ENCODE measurements at places on chromosomes 1 and 21. TPM values are rescaled to one million over a fixed set of nuclear protein-coding genes. Genes with fewer than 3 reads are reported as not detected.

Gene HSD3B2
- not detected for total RNA-seq

Gene CXADR
- total RNA-seq = 14.5 TPM

Gene RAB29
- 18.7 TPM for total RNA-seq

Gene RERE
- 128 TPM for total RNA-seq

Gene KCTD3
- 16.4 TPM for total RNA-seq

Gene MAP3K21
- total RNA-seq = 0.63 TPM

Gene KLHDC9
- 5.7 TPM for total RNA-seq

Gene LCE2B
- not detected for total RNA-seq

Gene HRNR
- not detected for total RNA-seq

DNA sequence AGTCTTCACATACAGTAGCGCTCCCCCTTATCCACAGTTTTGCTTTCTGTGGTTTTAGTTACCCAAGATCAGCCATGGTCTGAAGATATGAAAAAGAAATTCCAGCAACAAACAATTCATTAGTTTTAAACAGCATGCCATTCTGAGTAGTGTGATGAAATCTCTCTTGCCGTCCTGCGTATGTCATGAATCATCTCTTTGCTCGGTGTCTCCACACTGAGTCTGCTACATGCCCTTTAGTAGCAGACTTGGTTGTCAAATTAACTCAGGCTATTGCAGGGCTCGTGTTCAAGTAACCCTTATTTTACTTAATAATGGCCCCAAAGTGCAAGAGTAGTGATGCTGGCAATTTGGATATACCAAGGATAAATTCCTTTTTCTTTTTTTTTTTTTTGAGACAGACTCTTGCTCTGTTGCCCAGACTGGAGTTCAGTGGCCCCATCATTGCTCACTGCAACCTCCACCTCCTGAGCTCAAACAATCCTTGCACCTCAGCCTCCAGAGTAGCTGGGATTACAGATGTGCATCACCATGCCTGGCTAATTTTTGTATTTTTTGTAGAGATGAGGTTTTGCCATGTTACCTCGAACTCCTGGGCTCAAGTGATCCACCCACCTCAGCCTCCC is 22.6 kb downstream of the PHACTR4 start:
- DNase-seq = no peak

GRCh38 chr1:151443846-151444782 is 15.2 kb downstream of the POGZ start:
- peak; percentile 39 for DNase-seq

- no peak for DNase-seq
These were observed 161.0 kb downstream of the PLXNA2 start for GRCh38 chr1:208083016-208083714.

GRCh38 chr1:30763651-30764248 is 6.2 kb upstream of the LAPTM5 start:
- DNase-seq = no peak

GRCh38 chr1:62849031-62849430 is 65.1 kb downstream of the ATG4C start:
- no peak for DNase-seq

GRCh38 chr1:180838535-180838934 is 74.2 kb upstream of the KIAA1614 start:
- no peak for DNase-seq

- DNase-seq = peak; percentile 81
These were observed 358.7 kb downstream of the LTN1 start for GRCh38 chr21:28633839-28634555.

DNA sequence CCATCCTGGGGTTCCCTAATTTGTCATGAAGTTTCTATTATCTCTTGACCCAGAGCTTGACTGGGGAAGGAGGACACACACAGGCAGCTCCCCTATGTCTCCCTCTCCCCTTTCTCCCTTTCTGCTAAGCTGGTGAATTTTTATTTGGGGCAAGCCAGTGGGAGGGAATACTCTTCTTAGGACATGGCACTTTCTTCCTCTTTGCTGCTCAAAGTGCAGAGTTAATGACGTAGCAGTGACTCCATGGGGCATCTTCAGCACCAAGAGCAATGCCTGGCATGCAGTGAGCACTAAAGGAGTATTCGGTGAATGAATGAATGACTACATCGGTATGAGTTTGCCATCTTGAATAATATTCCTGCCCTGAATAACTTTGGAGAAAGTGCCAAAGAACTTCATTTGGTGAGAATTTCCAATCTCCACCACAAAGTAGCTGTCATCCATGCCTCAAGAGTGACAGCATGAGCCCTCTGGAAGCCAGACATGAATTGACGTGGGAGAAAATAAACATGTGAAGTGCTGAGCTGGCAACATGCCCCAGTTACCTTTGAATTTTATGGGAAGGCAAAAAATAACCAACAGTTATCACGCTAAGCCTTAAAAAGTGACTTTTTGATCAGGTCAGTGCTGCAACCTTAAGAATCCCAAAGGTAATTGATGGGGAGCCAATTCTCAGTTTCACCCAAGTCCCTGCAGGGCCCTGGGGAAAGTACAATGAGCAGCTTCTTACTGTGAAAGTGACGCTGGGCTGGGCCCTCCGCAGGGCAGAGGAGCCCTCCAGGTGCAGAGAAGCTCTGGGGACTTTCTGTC is 22.1 kb upstream of the ATF3 start:
- DNase-seq = no peak

DNA sequence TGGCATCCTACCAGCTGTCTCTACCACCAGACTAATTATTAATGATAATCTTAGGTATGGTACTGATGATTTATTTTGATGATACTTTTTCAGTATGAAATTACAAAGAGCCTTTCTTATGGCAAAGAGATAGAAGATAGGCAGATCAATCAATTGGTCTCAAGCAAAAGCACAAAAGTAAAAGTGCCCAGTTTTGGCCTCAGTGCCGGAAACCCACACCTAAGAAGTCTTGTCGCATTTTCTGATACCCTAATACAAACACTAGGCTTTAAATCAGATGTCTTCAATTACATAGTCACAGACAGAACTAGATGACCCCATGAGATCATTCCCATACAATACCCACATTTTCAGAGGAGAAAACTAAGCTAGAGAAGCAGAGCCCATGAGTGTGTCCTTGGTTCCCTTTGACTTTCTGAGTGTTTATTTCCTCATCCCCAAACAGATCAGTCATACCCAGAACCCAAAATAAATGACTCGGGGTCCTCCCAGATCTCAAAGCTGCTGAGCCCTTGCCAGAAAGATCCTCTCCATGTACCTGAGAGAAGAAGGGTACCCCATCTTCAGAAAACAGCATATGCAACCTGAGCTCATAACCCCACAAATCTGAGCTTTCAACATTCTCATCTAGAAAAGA is 7.7 kb downstream of the ITPKB start:
- DNase-seq = no peak

- DNase-seq = no peak
These were observed 17.8 kb downstream of the YBX1 start for GRCh38 chr1:42700006-42700405.

- DNase-seq = peak; percentile 38
These were observed 11.6 kb downstream of the GJA5 start for GRCh38 chr1:147748676-147749350.

- DNase-seq = no peak
These were observed 215.3 kb downstream of the BRINP2 start for GRCh38 chr1:177385760-177386698.

DNA sequence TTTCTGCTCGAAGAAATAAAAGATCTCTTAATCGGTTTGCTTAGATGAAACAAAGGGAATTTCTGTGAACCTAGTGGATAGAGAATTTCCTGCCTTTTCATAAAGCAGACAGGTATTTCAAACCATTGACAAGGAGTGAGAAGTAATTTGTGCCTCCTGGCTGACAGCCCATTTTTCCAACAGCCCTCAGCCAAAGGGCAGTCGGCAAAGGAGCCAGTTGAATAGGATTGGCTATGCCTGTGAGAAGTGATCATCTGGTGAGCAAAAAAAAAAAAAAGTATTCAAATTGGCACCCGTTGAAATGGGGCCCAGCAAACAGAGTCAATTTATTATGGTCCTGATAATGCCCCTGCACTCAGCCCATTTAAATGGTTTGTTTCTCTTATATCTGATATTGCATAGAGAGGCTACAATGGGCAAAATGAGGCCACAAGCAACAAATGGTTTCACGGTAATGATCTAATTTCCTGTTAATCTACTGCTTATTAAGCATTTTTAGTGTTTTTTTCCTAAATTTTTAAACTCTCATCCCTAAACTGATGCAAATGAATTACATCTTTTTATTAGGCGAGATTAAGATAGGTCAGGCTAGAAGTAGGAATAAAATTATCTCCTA is 477.5 kb downstream of the NUF2 start:
- DNase-seq = no peak

GRCh38 chr1:207021876-207022596 is 10.5 kb downstream of the C1orf116 start:
- no peak for DNase-seq

- DNase-seq = no peak
These were observed 1.2 kb downstream of the MCOLN2 start for GRCh38 chr1:84995484-84996334.

GRCh38 chr1:64192290-64192689 is 11.1 kb upstream of the UBE2U start:
- no peak for DNase-seq

DNA sequence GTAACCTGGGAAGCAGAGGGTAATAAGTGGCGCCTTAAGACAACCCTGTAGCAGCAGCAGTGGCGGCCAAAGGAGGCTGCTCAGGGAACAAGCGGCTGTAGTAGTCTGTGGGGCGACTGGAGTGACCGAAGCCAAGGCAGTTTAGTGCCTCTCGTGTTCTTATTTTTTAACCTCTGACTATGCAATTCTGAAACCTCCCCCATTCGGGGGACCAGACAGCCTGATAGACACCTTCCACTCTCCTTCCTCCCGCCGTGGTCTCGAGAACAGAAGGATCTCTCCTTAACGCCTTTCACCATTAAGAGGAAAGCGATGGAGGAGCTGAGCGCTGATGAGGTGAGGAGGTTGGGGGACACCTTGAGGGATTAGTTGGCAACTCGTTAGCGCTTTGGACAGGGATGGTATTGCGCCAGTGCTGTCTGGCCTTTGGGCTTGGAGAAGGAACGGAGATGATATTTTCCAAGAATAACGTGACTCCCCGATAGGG is 644 bp downstream of the UBE4B start:
- no peak for DNase-seq

GRCh38 chr1:54024358-54024757 is 6.4 kb upstream of the LDLRAD1 start:
- no peak for DNase-seq

DNA sequence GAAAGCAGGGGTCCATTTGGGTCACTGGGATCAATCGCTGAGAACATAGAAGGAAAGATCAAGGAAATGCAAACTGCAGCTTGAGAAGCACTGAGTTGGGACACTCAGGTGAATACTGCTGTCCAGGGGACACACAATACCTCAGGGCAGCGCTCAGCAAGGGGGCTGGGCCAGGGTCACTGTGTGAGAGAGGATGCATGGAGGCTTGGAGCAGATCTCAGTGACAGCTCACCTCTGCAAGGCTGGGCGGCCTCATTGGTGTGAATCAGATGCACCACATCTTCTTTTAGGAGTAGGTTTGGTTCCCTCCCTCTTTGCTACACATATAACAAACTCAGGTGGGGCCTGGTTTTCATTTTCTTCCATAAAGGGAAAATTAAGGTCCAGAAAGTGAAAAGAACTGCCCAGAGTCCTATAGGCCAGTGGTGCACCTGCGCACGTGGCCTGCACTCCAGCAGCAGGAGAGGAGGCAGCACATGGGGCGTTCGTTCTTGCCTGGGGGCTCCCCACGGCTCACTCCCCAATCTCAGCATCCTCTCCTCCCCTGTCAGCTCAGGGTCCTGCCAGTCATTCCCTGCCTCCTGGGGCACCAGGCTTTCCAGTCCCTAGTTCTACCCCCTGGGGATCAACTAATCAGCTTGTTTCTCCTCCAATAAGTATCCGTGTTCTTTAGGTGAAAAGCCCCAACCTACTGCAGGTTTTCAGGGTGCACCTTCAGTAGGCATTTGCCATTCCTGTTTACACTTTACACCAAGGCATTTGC is 1.5 kb downstream of the A3GALT2 start:
- DNase-seq = no peak

DNA sequence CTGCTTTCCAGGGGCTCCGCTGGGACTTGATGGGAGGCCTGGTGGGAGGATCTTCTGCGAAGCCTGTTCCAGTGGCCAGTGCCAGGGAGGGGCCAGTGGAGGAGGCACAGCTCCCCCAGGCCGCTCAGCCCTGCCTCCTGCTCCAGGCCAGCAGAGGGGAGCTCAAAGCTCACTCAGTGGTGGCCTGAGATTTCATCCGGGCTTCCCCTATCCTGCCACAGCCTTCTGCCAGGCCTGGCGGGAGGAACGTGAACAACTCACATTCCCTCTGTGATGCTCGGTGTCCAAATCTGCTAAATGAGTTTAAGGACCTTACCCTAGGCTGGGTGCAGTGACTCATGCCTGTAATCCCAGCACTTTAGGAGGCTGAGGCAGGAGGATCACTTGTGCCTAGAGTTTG is 3.3 kb downstream of the CLCNKB start:
- DNase-seq = no peak

- no peak for DNase-seq
These were observed 290.3 kb upstream of the ADAMTS5 start for GRCh38 chr21:27257226-27257625.

GRCh38 chr1:76759950-76760349 is 107.3 kb upstream of the ST6GALNAC5 start:
- DNase-seq = peak; percentile 28

- DNase-seq = no peak
These were observed 56.5 kb upstream of the CTPS1 start for GRCh38 chr1:40922969-40923368.

GRCh38 chr1:203099805-203100515 is 14.1 kb upstream of the MYOG start:
- DNase-seq = no peak

GRCh38 chr1:86687595-86687994 is 16.8 kb upstream of the SH3GLB1 start:
- DNase-seq = no peak

DNA sequence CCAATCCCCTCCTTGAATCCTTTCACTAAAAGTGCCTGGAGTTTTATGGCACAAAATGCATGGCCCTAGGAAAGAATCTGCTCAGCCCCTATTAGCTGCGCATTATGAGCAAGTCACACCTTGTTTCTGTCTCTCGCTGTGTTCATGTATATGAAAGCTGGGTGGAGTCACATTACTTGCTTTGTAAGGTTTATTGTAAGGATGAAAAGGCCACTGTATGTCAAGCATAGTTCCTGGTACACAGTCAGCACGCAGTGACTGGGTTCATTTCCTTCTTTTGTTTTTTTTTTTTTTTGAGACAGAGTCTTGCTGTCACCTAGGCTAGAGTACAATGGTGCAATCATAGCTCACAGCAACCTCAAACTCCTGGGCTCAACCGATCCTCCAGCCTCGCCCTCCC is 6.7 kb upstream of the SLC9A1 start:
- no peak for DNase-seq

- peak; percentile 65 for DNase-seq
These were observed 116.6 kb upstream of the HIVEP3 start for GRCh38 chr1:42035205-42035829.
